Stomach (tissue), 19 donors: ENCODE measurements at places on chromosomes 13 and 19. TPM values are rescaled to one million over a fixed set of nuclear protein-coding genes. Genes with fewer than 3 reads are reported as not detected.

GRCh38 chr19:52028780-52029123, 573 bp upstream of the ZNF614 start:
- H3K36me3 ChIP-seq = peaks cover 18% of the 10 kb centered on the region
- peak overlapping the region; percentile 91 for H3K27ac ChIP-seq

- no peaks in the 10 kb centered on the region for H3K27me3 ChIP-seq
- H3K4me3 ChIP-seq = no peak overlapping the region
- DNase-seq = no peak
- H3K4me1 ChIP-seq = no peaks in the 10 kb centered on the region
- H3K36me3 ChIP-seq = no peaks in the 10 kb centered on the region
- H3K27ac ChIP-seq = no peak overlapping the region
These were observed 194.6 kb upstream of the DACH1 start for GRCh38 chr13:72061613-72062012.

- DNase-seq = no peak
- no peaks in the 10 kb centered on the region for H3K27me3 ChIP-seq
- H3K4me1 ChIP-seq = no peaks in the 10 kb centered on the region
- H3K27ac ChIP-seq = no peak overlapping the region
- H3K4me3 ChIP-seq = no peak overlapping the region
- peaks cover 26% of the 10 kb centered on the region for H3K36me3 ChIP-seq
These were observed 36.7 kb downstream of the INTS6 start for GRCh38 chr13:51416107-51416506.

GRCh38 chr19:13220847-13221246, 70.6 kb downstream of the IER2 start:
- H3K27me3 ChIP-seq = peaks cover 12% of the 10 kb centered on the region
- H3K4me1 ChIP-seq = no peaks in the 10 kb centered on the region
- H3K27ac ChIP-seq = no peak overlapping the region

DNA sequence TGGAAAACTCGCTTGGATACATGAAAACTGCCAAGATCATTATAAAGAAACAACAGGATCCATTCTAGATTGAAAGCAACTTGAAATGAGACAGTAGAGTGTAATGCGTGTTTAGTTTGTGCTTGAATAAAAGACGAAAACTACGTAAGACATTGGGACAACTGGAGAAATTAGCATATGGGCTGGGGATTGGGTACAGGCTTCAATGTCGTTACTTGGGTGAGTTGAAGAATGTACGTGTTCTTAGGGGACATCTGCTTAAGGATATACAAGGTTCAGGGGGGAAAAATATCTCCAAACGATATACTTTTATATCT, 471 bp upstream of the ERVK3-1 start:
- H3K27me3 ChIP-seq = no peaks in the 10 kb centered on the region
- peaks cover 9% of the 10 kb centered on the region for H3K4me1 ChIP-seq
- DNase-seq = no peak
- H3K36me3 ChIP-seq = peaks cover 54% of the 10 kb centered on the region
- peak overlapping the region; percentile 93 for H3K27ac ChIP-seq
- H3K4me3 ChIP-seq = peak overlapping the region; percentile 87

- peaks cover 48% of the 10 kb centered on the region for H3K4me1 ChIP-seq
- no peak overlapping the region for H3K27ac ChIP-seq
- peaks cover 15% of the 10 kb centered on the region for H3K36me3 ChIP-seq
- no peak for DNase-seq
These were observed 1.8 kb downstream of the FUZ start for GRCh38 chr19:49811328-49811727.

- H3K36me3 ChIP-seq = no peaks in the 10 kb centered on the region
- no peak overlapping the region for H3K4me3 ChIP-seq
- peaks cover 26% of the 10 kb centered on the region for H3K4me1 ChIP-seq
These were observed 6.5 kb downstream of the SYCE2 start for GRCh38 chr19:12912571-12912970.

- no peak overlapping the region for H3K27ac ChIP-seq
- peaks cover 52% of the 10 kb centered on the region for H3K27me3 ChIP-seq
- DNase-seq = no peak
- no peak overlapping the region for H3K4me3 ChIP-seq
- no peaks in the 10 kb centered on the region for H3K36me3 ChIP-seq
These were observed 25.7 kb downstream of the NOVA2 start for GRCh38 chr19:45947926-45948325.

GRCh38 chr19:13381827-13382632, 124.2 kb downstream of the CACNA1A start:
- no peak overlapping the region for H3K4me3 ChIP-seq
- no peaks in the 10 kb centered on the region for H3K4me1 ChIP-seq
- H3K27ac ChIP-seq = no peak overlapping the region
- no peaks in the 10 kb centered on the region for H3K36me3 ChIP-seq
- no peak for DNase-seq

GRCh38 chr19:8585894-8586750, 8.9 kb upstream of the MYO1F start:
- no peaks in the 10 kb centered on the region for H3K27me3 ChIP-seq
- no peak overlapping the region for H3K27ac ChIP-seq
- no peak overlapping the region for H3K4me3 ChIP-seq
- H3K36me3 ChIP-seq = peaks cover 18% of the 10 kb centered on the region

- no peaks in the 10 kb centered on the region for H3K27me3 ChIP-seq
- H3K27ac ChIP-seq = no peak overlapping the region
- no peak overlapping the region for H3K4me3 ChIP-seq
- no peaks in the 10 kb centered on the region for H3K36me3 ChIP-seq
These were observed 11.1 kb downstream of the SLC7A10 start for GRCh38 chr19:33214596-33214995.

DNA sequence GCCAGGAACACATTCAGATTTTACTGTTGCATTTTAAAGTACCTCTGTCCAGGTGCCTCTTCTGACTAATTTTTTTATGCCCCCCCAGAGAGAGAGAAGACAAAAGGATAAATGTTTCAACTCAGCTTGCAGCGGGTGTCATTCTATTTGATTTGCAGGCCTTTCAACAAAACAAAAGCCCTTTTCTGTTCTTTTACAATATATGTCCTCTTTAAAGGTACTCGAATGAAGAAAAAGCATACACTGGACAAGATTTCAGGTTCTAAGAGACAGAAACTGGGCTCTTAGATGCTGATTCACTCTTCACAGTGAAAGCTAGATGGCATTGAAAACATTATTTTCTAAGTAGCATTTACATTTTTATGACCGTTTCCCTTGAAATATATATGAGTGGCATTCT, 2.9 kb upstream of the FRY start:
- H3K27me3 ChIP-seq = no peaks in the 10 kb centered on the region
- peaks cover 29% of the 10 kb centered on the region for H3K4me1 ChIP-seq
- DNase-seq = no peak
- no peak overlapping the region for H3K27ac ChIP-seq
- no peak overlapping the region for H3K4me3 ChIP-seq

DNA sequence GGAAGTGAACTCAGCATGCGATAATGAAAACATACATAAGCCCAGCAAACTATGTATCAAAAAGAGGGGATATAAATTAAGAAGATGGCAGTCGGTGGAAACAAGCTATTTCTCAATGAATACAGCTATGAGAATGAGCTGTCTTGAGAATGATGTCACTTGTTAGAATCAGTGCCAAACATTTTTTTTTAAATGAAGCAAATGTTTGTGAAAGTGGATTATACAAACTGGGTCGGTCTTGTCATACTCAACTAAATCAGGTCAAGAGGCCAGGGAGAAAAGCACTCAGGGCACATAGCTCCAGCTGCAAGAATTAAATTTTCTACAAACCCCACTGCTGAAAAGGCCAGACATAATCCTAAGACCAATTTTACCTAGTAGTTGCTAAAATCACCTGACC, 1048.4 kb downstream of the SLITRK1 start:
- no peaks in the 10 kb centered on the region for H3K4me1 ChIP-seq
- no peaks in the 10 kb centered on the region for H3K27me3 ChIP-seq
- no peaks in the 10 kb centered on the region for H3K36me3 ChIP-seq
- no peak overlapping the region for H3K4me3 ChIP-seq
- H3K27ac ChIP-seq = no peak overlapping the region

DNA sequence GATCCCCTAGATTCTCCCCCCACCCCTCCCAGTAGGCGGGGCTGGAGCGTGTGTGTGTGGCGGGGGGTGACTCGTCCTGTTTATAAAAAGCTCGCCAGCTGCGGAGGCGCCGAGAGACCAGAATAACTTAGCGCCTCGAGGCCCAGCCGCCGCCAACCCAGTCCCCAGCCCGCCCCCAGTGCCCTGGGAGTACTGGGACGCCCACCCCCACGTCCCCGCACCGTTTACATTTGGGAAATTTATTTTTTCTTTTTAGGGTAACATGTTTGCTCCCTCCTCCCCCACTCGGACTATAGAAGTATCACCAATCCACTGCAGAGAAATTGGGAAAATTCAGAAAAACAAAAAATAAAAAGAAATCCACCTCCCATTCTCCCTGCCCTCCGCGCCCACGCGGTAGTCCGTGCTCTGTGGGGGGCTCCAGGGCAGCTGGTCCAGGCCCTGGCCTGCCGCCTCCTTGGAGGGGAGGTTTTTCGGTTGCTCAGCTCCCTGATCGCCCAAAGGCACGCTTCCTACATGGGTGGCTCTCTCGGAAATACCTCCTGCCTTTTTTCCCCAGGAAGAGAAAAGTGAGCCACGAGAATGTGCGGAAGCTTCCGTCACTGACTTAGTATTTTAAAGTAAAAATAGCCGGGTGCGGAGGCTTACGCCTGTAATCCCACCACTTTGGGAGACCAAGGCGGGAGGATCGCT, 1.5 kb upstream of the RAB3A start:
- H3K36me3 ChIP-seq = no peaks in the 10 kb centered on the region
- H3K27me3 ChIP-seq = no peaks in the 10 kb centered on the region
- peak overlapping the region; percentile 57 for H3K4me3 ChIP-seq

- no peaks in the 10 kb centered on the region for H3K4me1 ChIP-seq
- DNase-seq = no peak
- no peaks in the 10 kb centered on the region for H3K27me3 ChIP-seq
- H3K27ac ChIP-seq = no peak overlapping the region
- H3K4me3 ChIP-seq = no peak overlapping the region
These were observed 24.6 kb upstream of the ZNF431 start for GRCh38 chr19:21117041-21117907.

GRCh38 chr19:3771906-3772455, at the start of gene RAX2:
TSS of gene RAX2 (minus strand) at chr19:3772228. CDS start at chr19:3771742, 486 bp downstream.
- H3K27me3 ChIP-seq = no peaks in the 10 kb centered on the region
- no peak within 1 kb of the TSS for H3K27ac ChIP-seq
- peaks cover 34% of the 10 kb centered on the region for H3K36me3 ChIP-seq
- no peak within 1 kb of the TSS for H3K4me3 ChIP-seq
- H3K4me1 ChIP-seq = no peaks in the 10 kb centered on the region
- no peak for DNase-seq

- H3K4me3 ChIP-seq = no peak overlapping the region
- no peaks in the 10 kb centered on the region for H3K27me3 ChIP-seq
- no peak overlapping the region for H3K27ac ChIP-seq
- no peaks in the 10 kb centered on the region for H3K4me1 ChIP-seq
These were observed 76.7 kb upstream of the ZNF43 start for GRCh38 chr19:21912654-21913053.

GRCh38 chr13:72097568-72097967, 230.6 kb upstream of the DACH1 start:
- H3K36me3 ChIP-seq = no peaks in the 10 kb centered on the region
- no peak overlapping the region for H3K27ac ChIP-seq
- DNase-seq = no peak
- no peaks in the 10 kb centered on the region for H3K4me1 ChIP-seq

DNA sequence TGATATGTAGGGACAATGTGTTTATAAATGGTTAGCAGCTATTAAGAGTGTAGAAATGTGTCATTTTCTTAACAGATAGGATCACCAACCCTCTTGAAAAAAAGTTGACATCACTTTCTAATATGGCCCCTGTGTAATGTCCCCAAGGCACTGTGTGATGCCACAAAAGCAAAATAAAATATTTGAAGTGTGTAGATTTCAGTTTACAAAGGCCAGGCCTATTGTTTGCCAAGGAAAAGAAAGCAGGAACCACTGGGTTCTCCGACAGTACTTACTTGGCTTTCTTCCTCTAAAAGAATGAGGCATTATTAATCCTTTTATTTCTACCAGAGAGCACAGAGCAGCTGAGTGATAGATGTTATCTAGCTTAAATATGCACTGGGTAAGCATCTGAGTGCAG, 10.5 kb upstream of the GJA3 start:
- no peak for DNase-seq
- H3K4me3 ChIP-seq = no peak overlapping the region
- H3K27me3 ChIP-seq = no peaks in the 10 kb centered on the region
- H3K27ac ChIP-seq = no peak overlapping the region
- peaks cover 7% of the 10 kb centered on the region for H3K4me1 ChIP-seq

DNA sequence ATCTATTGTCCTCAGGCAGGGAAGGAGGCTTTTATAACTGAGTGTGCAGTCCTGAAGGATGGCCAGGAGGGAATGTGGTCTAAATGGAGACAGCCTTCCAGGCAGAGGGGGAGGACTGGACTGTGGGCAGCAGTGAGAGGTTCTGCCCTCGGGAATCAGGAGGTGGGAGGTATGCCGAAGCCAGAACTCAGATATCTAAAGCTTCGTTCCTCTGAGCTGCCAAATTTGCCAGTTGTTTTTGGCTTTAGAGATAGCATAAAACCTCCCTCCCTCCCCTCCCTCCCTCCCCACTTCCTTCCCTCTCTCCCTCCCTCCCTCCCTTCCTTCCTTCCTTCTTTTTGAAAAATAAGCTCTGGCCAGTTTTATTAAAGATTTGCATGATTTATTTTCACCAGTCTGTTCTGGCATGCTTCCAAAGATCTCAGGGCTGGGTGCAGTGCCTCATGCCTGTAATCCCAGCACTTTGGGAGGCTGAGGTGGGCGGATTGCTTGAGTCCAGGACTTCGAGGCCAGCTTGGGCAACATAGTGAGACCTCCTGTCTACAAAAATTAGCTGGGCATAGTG, 2.4 kb downstream of the MEDAG start:
- peaks cover 9% of the 10 kb centered on the region for H3K4me1 ChIP-seq
- peak; percentile 51 for DNase-seq
- H3K27ac ChIP-seq = no peak overlapping the region
- H3K4me3 ChIP-seq = no peak overlapping the region
- no peaks in the 10 kb centered on the region for H3K36me3 ChIP-seq

GRCh38 chr13:108924541-108924940, 295.1 kb downstream of the MYO16 start:
- no peak overlapping the region for H3K4me3 ChIP-seq
- H3K27ac ChIP-seq = no peak overlapping the region
- no peaks in the 10 kb centered on the region for H3K4me1 ChIP-seq

- H3K27me3 ChIP-seq = no peaks in the 10 kb centered on the region
- no peak overlapping the region for H3K27ac ChIP-seq
- no peaks in the 10 kb centered on the region for H3K36me3 ChIP-seq
- no peak for DNase-seq
- no peak overlapping the region for H3K4me3 ChIP-seq
These were observed 208.7 kb upstream of the OBI1 start for GRCh38 chr13:78867655-78868054.

GRCh38 chr13:47837104-47837880, 163.8 kb downstream of the SUCLA2 start:
- no peak for DNase-seq
- no peak overlapping the region for H3K4me3 ChIP-seq
- H3K27me3 ChIP-seq = no peaks in the 10 kb centered on the region
- no peaks in the 10 kb centered on the region for H3K36me3 ChIP-seq

CTXN1 gene
- total RNA-seq = 5.4 TPM

KLK1 gene
- not detected for total RNA-seq

KIR3DL1 gene
- total RNA-seq = not detected

ATCAY gene
- total RNA-seq = not detected

NCR1 gene
- total RNA-seq = not detected

MICU2 gene
- total RNA-seq = 44.5 TPM

ZNF493 gene
- total RNA-seq = 100.0 TPM

GPR183 gene
- total RNA-seq = 24.4 TPM
